Fibroblast of pulmonary artery (primary cell): ENCODE measurements at places on chromosomes 4 and X.
A peak's percentile ranks its signal among the peaks of the same experiment; 100 is the strongest.

GRCh38 chrX:117610049-117610448 is 506.6 kb downstream of the KLHL13 start:
- DNase-seq: no peak

- peak; percentile 77 for DNase-seq
Measured at GRCh38 chr4:156970501-156971164, 966 bp downstream of the PDGFC start.

DNA sequence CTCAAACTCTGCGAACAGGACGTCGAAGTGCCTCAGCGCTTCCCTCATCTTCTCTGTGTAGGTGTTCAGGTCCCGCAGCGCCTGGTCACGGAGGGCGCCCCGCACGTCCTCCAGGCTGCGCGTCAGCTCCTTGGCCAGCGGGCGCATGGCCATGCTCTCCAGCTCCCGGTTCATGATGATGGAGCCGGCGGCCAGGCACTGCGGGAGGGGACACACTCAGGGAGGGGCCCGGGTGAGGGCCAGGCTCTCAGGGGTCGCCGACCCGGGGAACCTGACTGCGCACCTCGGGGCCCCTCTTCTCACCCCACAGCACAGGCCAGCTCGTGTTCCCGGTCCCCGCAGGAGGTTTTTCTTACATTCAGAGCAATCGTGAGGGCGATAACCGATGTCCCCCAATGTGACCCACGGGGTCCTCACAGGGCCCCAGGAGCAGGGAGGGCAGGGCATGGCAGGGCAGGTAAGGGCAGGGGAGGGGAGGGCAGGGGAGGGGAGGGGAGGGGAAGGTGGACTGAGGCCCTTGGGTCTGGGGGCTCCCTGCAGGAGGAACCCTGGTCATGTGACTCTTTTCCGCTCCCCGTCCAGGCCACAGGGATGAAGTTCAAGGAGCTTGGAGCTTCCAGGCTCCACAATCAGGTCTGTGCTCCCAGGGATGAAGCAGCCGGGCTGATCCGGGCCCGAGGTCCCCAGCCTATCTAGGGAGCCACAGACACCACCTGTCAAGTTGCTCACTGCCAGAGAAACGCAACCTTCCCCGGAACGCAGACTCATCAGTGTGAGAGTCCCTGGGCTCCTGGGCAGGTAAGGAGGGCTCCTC is 77.8 kb upstream of the MXD4 start:
- DNase-seq: no peak

DNA sequence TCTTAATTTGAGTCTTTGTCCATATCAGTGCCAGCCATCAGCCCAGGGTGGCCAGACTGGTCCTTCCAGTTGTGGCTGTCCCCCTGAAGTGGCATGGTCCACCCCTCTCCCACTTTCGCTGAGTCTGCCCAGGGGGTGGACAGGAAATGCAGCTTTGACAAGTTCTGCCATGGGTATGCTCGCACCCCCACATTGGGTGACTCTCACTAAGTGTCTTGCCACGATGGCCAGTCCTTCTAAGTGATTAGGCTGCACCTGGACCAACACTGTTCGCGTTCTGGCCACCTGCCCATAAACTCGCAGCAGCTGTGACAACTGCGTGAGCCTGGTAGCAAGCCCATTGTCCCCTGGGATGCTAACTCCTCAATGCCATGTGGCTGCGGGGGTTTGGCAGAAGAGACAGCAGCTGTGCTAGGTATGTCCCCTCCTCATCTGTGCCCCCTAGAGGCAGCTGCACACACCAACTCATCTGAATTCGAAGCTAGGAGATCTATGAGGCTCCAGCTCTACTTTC is 10.0 kb upstream of the LNX1 start:
- peak; percentile 28 for DNase-seq
